Ammon's horn (tissue), 1 donor: ENCODE measurements at places on chromosomes 5 and 9.

- DNase-seq = no peak
Measured at GRCh38 chr9:119234636-119235035, 134.6 kb downstream of the BRINP1 start.

DNA sequence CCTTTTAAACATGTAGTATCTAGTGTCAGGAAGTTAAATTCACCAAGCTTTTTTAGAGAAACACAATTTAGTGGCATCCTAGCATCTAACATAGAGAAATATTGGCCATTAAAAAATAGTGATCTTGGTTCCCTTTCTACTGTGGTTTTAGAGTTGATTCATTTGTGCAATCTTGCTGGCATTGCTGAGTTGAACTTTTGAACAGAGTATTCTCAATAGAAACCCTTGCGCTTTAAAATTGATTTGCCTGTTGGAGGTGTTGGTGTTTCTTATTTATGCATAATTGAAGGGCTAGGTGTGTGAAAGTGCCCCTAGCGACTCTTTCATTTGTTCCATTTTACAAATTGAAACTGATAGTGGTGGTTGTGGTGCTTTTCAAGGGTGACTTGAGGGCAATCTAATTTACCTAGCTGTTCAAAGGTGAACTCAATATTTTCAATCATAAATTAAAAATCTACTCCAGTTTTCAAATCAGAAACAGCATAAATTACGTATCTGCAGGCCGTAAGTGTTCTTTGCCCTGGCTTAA, 73.0 kb upstream of the MPDZ start:
- no peak for DNase-seq

GRCh38 chr9:128972956-128973355, 25.5 kb downstream of the NUP188 start:
- no peak for DNase-seq

DNA sequence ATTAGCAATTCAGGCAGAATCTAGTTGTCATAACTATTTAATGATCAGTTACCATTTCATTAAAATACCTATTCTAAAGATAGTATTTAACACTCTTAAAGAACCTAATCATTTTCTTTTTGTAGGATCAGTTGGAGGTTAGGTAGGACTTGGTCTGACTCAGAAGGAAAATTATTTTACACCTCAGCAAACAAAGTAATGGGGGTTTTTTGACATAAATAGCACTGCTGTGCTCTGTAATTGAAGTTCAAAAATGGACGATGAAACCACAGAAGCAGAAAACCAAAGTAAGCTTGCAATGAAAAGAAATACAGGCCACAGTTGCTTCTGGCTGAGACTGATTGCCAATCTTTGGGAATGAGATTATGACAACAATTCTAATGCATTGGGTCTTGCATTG, 187.0 kb upstream of the TRPM3 start:
- no peak for DNase-seq

- DNase-seq = peak; percentile 76
Measured at GRCh38 chr5:173315495-173316338, 12.5 kb downstream of the STC2 start.

DNA sequence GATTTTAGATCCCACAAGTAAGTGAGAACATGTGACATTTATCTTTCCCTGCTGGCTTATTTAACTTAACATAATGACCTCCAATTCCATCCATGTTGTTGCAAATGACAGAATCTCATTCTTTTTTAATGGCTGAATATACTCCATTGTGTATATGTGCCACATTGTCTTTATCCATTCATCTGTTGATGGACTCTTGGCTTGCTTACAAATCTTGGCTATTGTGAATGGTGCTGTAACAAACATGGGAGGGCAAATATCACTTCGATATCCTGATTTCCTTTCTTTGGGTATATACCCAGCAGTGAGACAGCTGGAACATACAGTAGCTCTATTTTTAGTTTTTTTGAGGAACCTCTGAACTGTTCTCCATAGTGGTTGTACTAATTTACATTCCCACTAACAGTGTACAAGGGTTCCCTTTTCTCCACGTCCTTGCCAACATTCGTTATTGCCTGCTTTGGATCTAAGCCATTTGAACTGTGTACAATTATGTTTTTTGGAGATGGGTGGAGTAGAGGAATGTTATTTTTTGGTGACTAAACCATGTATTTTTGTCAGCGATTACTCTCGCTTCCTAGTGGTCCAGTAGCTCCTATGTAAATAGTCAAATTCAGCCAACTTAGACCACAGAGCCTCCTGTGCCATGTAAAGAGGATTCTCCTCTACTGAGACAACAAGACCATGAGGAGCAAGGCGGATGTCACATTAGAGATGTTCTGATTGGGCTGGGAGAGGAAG, 60.6 kb downstream of the TNFSF15 start:
- peak; percentile 39 for DNase-seq

GRCh38 chr5:72722792-72723452, 93.5 kb upstream of the TNPO1 start:
- no peak for DNase-seq

- no peak for DNase-seq
Measured at GRCh38 chr9:34177593-34178435, 1.0 kb upstream of the UBAP1 start.

DNA sequence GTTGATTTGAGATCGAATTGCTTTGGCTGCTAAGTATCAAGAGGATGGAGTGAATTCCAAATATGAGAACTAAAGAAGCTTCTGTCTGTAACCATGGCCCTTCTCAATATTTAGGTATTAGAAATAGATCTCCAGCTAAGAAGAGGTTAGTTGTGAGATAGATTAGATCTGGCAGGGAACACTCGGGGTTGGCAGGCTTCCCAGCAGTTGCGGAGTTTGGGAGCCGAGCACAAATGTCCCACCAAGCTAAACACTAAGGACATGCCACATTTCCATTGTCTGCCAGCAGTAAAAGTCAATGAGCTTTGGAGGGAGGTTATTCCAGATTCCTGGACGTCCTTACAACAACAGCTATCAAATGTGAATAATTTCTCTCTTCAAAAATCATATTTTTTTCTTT, 85.8 kb downstream of the TAF11L14 start:
- DNase-seq = peak; percentile 7

GRCh38 chr5:73783828-73784227, 157.8 kb downstream of the ARHGEF28 start:
- DNase-seq = no peak

DNA sequence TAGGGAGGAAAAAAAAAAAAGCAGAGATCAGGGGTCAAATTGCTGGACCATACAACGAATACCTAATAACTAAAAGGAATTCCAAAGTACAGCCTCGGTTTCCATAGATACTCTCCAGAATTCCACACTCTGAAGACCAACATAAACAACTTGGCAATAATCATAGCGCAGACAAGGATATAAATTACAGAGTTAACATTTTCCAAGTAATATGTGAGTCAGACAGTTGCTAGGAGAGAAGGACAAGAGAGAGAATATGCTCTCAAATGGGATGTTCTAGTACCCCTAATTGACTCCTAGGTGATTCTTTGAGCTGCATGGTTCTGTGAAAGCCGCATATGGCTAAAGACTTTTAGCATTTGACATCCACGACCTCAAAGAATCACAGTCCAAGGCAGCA, 165.2 kb downstream of the FRMD3 start:
- DNase-seq = no peak

DNA sequence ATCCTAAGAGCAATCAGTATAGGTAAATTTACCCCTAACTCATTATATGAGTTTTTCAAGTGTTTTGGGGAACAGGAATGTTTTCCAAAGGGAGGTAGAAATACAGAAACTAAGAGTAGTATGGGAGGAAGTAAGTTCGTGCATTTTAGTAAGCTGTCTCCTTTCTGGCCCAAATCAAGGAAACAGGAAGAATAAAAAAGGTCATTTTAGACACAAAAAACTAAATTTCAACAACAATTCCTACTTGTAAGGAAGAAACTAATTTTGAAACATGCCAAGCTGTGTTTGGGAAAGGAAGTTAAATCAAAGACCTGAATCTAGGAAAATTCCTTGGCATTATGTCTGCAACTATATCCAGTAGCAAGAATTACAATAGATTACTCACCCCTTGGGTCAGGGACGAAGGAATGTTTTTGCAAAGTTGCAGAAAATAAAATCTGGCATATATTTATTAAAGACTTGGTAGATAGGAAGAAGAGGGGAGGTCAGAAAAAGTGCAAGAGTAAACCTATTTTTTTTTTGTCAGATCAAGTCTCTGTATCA, 6.5 kb upstream of the RPS6 start:
- DNase-seq = no peak

DNA sequence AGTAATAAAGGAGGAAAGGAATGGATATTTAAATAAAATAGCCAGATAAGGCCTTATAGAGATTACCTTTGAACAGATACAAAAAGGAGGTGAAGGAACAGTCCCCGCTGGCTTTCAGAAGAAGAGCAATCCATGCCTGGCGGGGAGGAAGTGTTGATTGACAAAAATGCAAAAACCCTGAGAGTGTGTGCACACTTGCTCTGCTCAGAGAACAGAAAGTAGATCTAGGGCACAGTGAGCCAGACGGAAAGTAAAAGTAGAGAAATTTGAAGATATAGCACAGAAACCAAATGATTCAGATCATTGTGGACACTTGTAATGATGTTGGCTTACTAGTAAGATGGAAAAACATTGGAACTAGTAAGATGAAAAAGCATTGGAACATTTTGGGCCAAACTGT, 720.6 kb downstream of the PTPRD start:
- no peak for DNase-seq

- DNase-seq = no peak
Measured at GRCh38 chr9:109681301-109681700, 98.7 kb upstream of the PALM2AKAP2 start.

- peak; percentile 72 for DNase-seq
Measured at GRCh38 chr5:14332746-14333145, 189.6 kb downstream of the TRIO start.

GRCh38 chr9:37447111-37447510, 18.1 kb downstream of the ZBTB5 start:
- DNase-seq = no peak

GRCh38 chr5:38871790-38872551, 26.2 kb downstream of the OSMR start:
- DNase-seq = no peak

DNA sequence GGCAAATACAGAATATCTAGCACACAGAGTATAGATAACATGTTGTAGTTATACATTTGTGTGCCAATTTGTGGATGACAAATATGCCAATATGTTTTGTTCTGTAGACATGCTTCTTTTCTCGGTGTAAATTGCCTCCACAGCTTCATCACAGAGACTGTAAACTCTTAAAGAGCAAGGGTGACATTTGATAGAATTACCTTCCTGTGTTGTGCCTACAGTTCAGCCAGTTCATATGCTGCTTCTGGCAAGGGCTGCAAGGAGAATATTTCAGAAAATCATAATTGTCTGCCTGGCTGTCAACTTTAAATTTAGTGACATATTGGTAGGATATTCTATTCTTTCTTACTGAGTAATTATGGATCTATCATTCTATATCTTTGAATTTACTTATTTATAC, 155.1 kb downstream of the MAT2B start:
- no peak for DNase-seq

- DNase-seq = peak; percentile 73
Measured at GRCh38 chr5:88092958-88093605, 175.6 kb downstream of the TMEM161B start.

GRCh38 chr9:81195206-81195605, 494.1 kb downstream of the TLE1 start:
- DNase-seq = no peak

- DNase-seq = peak; percentile 53
Measured at GRCh38 chr5:174453690-174454089, 270.7 kb upstream of the MSX2 start.

- no peak for DNase-seq
Measured at GRCh38 chr9:6564360-6564759, 81.2 kb downstream of the GLDC start.

DNA sequence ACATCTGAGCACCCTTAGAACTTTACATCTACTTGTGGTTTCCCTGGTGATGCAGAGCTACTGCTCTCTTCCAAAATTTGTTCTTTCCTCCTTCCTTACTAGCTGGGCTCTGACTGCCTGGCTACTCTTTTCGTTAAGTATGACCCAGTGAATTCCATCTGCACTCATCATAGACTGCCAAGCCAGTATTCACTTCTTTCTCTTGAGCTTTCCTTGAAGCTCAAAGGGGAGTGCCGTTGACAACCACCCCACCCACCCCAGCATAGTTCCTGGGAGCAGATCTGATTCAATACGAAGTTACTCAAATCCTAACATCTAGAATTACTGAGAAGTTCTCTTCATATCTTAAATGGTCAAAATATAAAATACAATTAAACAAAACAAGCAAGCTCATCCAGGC, 190.5 kb downstream of the ADAMTS12 start:
- DNase-seq = no peak

DNA sequence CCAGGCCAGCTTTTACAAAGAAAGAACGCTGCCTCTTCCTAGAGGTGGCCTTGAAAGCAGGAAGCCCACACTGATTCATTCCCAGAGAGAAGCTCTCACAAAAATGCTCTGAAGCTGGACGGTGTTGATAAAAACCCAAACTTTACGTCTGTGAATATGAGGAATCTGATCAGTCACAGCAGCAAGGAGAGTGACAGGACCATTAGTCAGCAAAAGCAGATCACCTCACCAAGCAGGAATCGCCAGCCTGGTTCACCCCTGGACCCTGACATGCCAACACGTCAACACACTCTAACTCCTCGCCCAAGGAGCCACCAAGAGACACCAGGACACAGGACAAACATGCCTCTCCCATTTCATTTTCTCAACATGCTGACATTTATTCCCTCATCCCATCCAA, 70.6 kb upstream of the ZNF622 start:
- DNase-seq = no peak

- DNase-seq = no peak
Measured at GRCh38 chr9:6356904-6357303, 28.7 kb downstream of the TPD52L3 start.

- DNase-seq = no peak
Measured at GRCh38 chr5:117295941-117296340, 721.3 kb upstream of the SEMA6A start.

GRCh38 chr5:59424515-59424914, 469.0 kb downstream of the PDE4D start:
- no peak for DNase-seq

DNA sequence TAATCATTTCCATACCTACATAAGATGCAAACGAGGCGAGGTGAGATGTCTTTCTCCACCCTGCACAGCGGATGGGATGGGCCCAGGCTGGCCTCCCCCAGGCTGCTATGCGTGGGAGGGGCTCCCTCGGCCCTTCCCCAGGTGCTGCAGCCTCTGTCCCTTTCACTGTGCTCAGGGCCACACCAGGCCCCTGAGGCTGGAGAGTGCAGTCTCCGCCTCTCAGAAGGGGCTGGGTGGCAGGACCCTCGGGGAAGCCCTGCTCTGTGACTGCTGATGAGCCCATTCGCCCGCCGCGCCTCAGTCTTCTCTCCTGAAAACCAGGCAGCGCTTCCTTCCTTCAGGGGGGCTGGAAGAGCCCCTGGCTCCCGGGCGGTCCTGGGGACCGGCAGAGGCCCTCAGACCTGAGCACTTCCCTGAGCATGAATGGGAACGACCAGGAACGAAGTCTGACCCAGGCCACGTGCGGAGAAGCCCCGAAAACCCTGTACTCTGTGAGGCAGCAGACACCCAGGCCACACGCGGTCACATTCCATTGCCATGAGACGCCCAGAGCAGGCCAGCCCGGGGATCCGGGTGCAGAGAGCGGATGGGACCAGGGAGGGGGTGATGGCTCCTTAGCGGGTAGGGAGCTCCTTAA, 21.9 kb upstream of the NOTCH1 start:
- no peak for DNase-seq
